ENCODE measurements at places on chromosomes 6 and 20.

DNA sequence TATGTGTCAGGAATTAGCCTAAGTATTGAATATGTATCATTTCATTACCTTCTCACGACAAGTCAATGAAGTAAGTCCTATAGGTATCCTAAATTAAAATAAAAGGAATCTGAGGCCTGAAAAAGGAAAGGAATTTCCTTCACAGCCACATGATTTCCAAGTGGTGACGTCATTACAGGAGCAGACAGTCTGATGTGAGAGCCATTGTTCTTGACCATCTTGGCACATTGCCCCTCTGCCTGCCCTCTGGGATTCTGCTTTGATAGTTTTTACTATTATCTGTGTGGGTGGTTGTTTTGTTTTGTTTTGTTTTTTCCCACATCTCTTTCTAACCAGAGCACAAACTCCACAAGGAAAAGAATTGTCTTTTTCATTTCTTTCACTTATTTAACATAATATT is 219.8 kb upstream of the UFL1 start:
- DNase-seq, result no peak

DNA sequence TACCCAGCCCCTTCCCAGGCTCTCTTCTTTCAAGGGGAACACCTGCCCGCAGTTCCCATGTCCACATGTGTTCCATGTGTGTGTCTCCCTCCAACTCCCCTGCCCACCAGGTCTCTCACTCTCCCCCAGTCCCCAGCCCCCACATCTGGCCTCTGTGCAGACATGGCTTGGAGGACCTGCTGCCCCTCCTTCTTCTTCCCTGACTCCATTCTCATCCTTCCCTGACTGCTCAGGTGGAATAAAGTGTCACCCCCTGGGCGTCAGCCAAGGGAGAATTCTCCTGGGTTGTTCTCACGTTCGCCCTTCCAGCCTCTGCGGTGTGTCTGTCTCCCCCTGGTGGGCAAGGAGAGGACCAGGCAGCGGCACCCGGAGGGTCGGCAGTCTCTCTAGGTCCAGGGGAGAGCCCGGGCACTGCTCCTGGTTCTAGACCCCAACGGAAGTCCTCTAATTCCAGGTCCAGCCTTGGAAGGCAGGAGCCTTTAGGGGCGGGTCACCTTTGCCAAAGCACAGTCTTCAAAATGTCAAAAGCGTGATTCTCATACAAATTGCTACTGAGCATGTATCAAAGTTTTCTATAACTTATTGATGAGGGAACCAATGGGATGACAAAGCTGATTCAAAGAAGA is 50.5 kb downstream of the EBF4 start:
- DNase-seq, result no peak

DNA sequence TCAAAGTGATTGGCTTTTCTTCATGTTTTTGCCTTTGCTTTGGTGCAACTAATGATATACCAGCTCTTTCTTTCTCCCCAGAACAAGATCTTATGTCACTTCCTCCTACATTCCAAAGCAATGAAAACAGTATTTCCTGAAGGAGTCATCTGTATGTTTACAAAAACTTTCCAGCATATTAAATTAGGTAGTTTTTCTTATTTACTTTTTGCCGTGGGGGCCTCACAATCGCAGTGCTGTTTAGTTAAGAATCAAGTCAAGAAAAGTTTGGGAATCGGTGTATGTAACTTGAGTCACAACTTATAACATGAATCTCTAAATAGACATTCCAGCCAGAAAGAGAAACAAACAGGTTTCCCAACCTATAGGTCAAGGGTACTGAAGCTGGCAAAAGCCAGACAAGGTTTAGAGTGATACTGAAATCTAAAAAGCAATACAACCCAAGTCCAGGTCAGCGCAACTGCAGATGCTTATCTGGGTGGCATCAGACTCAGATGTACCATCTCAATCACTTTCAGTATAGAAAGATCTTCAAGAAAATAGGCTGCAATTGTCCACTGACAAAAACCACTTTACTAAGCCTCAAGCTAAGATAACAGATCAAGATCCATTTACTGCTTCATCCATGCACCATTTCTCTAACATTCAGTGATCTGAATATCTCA is 63.6 kb downstream of the IPCEF1 start:
- DNase-seq, result no peak

DNA sequence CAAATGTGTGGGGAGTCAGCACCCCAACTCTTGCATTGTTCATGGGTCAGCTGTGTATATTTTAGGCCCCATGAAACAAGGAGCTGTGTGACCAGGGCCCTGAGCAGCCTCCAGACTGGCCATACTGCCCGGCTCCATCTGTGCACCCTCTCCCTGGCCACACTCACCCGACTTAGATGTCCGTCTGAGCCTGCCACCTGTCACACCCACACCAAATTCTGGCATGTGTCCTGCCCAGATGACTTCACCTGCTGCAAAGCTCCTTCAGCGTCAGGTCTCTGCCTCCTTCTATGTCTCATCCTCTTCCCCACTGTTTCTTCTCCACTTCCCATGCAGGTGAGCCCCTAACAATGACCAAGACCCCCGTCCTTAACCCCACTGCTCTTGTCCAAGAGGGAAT is 88.1 kb upstream of the THBS2 start:
- DNase-seq, result no peak

DNA sequence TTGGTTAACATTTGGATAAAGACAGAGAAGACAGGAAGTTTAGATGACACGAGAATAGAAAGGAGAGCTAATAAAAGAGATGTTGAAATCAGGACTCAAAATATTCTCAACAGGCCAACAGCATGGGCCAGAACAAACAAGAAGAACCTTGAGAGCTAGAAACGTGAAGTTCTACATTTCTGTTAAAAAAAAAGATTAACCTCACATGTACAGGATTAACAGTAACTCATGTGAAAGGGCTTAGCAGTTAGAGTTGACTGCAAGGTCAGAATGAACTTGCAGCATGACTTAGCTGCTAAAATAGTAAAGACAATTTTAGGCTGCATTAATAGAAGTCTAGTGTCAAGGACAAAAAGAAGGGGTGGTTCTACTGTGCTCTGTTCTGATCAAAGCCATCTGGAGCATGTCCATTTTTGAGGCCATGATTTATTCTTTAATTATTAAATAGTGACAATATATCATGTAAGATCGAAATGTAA is 331.1 kb upstream of the HSF2 start:
- DNase-seq, result no peak

Data from esophagus squamous epithelium (tissue), 5 donors.